ENCODE measurements at places on chromosomes 3 and 15.

GRCh38 chr15:51846463-51847230 lies 17.2 kb downstream of the TMOD3 start:
- DNase-seq: no peak

DNA sequence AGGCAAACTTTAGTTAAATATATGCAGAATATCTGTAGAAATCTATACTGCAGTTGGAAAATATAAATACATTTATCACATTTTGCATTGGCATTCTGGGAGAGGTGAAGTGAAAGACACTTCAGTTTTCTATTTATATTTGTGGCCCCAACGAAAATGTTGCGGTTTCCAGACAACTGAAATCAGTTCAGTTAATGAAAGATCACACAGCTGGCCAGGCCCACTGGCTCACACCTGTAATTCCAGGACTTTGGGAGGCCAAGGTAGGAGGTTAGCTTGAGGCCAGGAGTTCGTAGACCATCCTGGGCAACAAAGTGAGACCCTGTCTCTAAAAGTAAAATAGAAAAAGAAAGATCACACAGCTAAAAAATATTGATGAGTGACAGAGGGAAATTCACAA lies 11.9 kb upstream of the CLASP2 start:
- no peak for DNase-seq

- DNase-seq: no peak
Observed at GRCh38 chr3:12483872-12484197, 445 bp upstream of the TSEN2 start.

- no peak for DNase-seq
Observed at GRCh38 chr3:140857993-140858392, 83.6 kb upstream of the SLC25A36 start.

DNA sequence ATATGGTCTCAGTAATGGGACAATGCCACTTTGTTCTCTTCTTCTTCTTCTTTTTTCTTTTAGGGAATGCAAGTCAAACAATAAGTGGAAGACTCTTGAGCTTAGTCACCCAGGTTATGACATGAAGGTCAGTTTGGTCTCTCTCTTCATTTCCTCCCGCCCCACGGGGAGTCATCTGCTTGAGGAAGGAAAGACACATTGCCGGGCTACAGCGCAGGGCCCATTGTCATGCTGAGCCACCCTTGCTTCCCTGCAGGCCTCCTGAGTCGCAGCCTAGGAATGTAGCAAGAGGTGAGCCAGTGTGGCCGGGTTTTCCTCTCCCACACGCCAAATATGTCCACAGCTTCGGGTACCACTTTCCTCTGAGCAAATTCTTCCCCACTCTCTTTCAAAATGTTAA lies 47.6 kb downstream of the RAP2B start:
- no peak for DNase-seq

Measured in left forelimb (tissue), 1 donor.